ENCODE measurements at places on chromosomes 11 and 22. TPM values are rescaled to one million over a fixed set of nuclear protein-coding genes. Genes with fewer than 3 reads are reported as not detected.

DNA sequence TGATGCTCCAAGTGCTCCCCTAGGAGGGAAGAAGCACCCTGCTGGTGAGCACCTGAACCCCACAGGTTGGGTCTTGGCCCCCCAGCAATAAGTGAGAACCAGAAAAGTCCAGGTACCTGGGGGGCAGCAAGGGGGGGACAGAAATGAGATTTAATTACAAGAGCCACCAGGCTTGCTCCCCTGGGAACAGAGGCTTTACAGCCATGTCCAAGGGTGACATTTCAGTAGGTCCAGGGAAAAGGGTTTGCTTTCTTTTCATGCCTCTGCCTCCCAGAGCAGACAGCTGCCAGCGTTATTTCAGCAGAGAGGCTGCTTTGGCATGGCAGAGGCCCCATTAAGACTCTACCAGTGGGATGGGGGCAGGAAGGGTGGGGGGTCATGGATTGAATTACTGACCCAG is 437.7 kb downstream of the BUD13 start:
- DNase-seq: no peak

GRCh38 chr11:114162719-114163123 is 103.2 kb downstream of the ZBTB16 start:
- DNase-seq: peak; percentile 95

The TEX12 gene
- total RNA-seq: 0.69 TPM

The IFITM10 gene
- 1.4 TPM for total RNA-seq

DNA sequence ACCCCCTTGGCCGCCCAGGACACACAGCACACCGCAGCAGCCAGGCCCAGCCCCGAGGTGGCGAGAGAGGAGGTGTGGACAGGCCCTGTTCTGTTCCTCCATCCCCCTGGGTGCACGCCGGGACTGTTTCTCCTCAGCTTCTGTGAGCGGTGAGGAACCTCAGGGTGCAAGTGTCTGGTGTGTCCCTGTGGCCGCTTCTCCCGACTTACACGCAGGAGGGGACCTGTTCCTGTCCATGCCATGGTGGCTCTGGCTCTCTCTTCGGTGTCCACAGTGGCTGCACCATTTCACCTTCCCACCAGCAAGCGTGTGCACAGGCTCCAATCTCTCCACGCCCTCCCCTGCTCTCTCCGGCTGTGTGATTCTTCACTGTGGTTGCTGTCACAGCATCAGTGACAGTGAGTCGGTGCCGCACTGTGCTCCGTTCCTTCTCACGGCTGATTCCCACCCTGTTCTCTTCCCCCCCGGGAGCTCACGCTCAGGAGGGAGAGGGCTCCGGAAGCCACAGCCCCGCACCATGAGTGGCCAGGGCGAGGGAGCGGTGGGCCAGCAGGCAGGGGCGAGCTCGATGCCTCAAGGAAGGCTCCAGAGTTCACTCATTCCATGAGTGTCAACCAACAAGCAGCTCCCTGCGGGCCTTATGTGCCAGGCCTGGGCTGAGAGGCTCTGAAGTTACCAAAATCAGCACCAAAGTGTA is 18.6 kb upstream of the WNT7B start:
- DNase-seq: no peak

DNA sequence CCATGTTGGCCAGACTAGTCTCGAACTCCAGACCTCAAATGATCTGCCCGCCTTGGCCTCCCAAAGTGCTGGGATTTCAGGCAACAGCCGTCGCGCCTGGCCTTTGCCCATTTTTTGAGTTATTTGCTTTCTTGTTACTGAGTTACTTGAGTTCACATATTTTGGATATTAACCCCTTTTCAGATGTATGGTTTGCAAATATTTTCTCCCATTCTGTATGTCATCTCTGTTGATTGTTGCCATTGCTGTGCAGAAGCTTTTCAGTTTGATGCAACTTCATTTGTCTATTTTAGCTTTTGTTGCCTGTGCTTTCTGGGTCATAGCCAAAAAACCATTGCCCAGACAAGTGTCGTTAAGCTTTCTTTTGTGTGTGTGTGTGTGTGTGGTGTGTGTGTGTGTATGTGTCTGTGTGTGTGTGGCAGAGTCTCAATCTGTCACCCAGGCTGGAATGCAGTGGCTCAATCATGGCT is 6.8 kb downstream of the TSGA10IP start:
- DNase-seq: no peak

Measured in PC-3 (cell line).